ENCODE measurements at places on chromosomes 16 and 17.

- no peak for DNase-seq
Measured at GRCh38 chr17:49545806-49546545, 29.7 kb upstream of the NXPH3 start.

- DNase-seq: no peak
Measured at GRCh38 chr17:77253611-77254051, 112.9 kb downstream of the SEC14L1 start.

GRCh38 chr17:57292091-57292490 lies 35.8 kb downstream of the MSI2 start:
- DNase-seq: no peak

- DNase-seq: no peak
Measured at GRCh38 chr17:81735264-81736102, 23.4 kb downstream of the SLC25A10 start.

- no peak for DNase-seq
Measured at GRCh38 chr16:64975821-64976220, 146.0 kb downstream of the CDH11 start.

DNA sequence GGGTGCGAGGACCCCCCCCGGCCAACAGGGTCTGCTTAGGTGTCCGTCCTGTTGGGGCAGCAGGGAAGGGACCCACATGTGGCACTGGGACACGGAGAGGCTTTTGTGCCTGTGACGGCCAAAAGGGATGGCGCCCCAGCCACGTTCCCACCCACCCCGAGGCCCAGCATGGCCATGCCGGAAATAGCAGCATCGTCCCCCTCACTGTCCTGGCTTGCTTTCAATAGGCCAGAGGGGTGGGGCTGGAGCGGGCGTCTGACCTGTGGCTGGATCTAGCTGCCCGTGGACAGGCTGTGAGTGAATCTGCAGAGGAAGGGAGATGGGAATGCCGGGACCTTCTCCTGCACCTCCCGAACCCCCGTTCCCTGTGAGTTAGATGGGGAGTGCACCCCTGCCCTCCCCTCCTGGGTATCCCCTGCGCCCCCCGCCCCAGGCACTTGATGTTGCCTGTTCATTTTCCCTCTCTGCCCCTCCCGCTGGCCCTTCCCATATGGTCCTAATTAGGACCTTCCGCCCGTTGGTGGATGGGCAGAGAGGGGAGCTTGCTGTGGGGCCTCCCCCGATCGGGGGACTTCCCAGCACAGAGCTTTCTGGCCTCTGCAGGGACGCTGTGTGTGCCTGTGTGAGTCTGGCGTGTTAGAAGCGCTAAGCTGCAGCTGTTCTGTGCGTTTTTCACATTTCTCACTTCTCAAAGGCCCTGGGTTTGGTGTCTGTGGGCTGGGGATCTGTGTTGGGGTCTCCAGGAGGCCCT lies 292.8 kb downstream of the SEC14L1 start:
- no peak for DNase-seq

GRCh38 chr16:3022684-3023414 lies 893 bp downstream of the HCFC1R1 start:
- DNase-seq: no peak

- no peak for DNase-seq
Measured at GRCh38 chr16:2963074-2963722, 877 bp upstream of the KREMEN2 start.

- no peak for DNase-seq
Measured at GRCh38 chr17:44548376-44549230, 8.7 kb upstream of the FZD2 start.
